Chondrocyte (in vitro differentiated cells): ENCODE measurements at places on chromosomes 4 and X.
A peak's percentile ranks its signal among the peaks of the same experiment; 100 is the strongest.

DNA sequence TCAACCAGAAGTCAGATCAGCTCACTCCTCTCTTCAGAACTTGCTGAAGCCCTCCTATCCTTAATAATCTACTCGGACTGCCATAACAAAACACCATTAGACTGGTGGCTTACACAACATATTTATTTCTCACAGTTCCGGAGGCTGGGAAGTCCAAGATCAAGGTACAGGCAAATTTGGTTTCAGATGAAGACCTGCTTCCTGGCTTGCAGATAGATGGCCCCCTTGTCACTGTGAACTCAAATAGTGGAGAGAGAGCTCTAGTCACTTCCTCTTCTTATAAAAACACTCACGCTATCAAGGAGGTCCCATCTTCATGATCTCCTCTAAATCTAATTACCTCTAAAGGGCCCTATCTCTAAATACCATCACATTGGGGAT is 125.1 kb downstream of the CAMK2D start:
- DNase-seq, result no peak

GRCh38 chr4:89021062-89021461 is 35.9 kb downstream of the FAM13A start:
- no peak for DNase-seq

DNA sequence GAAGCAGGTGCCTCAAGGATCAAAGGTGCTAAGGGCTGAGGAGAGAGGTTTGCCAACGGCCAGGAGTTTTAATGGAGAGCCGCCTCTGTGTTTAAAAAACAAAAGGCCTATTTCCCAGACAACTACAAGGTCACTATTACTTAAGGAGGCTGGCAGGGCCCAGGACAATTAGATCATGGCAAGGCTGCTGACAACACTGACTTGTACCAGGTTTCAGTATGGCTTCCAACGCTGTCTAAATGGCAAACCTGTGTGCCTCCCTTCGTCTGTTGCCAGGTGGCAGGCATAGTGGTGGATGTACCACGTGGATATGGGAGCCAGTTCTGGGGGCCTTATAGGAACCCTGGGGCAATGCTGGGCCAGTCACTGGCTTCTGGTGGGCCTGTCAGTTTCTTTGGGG is 41.0 kb downstream of the NSG1 start:
- no peak for DNase-seq

GRCh38 chr4:3679071-3679825 is 86.9 kb upstream of the ADRA2C start:
- DNase-seq, result peak; percentile 64

DNA sequence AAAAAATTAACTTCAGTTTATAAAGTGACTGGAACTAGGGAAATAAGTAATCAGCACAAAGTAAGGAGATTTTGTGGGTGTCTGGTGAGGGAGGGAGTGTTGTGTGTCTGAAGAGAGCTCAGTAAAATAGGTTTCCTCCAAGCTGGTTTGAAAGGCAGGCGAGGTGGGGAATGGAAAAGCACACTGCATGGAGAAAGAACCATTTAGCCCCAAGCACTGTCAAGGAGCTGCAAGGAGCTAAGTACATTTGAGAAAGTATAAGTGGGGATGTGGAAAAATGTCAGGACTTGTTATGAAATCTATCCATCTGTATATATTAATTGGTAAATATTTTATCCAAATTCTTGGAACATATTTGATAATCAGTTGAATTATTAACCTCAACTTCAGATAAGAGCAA is 956 bp downstream of the C4orf51 start:
- DNase-seq, result no peak

DNA sequence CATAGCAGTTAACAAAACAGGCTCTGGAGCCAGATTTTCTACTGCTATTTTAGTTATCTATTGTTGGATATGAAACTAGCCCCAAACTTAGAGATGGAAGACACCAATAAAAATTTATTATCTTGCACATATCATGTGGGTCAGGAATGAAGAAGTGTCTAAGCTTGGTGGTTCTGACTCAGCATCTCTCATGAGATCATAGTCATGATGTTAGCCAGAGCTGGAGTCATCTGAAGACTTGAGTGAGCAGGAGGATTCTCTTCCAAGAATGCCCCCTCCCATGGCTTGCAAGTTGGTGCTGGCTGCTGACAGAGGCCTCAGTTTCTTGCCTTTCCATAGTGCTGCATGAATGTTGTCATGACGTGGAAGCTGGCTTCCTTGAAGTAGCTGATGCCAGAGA is 68.2 kb upstream of the TAPT1 start:
- no peak for DNase-seq

DNA sequence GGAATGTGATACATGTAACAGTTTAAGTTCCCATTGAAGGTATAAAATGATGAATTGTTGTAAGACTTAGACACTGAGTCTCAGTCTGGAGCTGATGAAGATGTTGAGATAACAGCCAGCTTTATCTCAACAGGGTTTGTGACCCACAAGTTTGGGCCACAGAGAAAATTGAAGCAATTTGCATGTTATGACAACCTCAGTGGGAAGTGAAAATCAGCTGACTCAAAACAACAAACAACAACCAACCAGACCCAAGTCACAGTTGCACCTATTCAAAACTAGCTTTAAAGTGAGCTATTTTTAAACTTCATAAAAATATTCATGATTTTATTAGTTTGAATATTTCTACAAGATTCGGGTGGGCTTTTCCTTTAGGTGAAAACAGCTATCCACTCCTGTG is 8.0 kb downstream of the SFRP2 start:
- DNase-seq, result no peak

DNA sequence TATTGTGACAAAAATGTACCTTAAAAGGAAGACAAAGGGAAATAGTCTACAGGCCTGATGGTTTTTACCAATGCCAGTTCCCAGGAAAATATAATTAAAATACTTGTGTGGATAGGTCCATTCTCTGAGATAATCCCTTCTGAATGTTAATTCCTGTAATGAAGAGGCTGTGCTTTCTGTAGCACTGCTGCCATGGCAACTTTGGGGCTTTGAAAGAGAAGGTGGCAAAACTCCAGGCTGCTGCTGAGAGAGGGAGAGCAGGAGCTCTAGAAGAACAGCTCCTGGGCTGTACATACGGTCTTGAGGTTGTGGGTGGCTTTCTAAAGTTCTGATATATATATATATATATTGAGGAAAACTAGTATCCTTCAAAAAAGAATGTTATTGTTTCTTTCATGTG is 125.4 kb downstream of the PDLIM5 start:
- no peak for DNase-seq

GRCh38 chr4:109816894-109817293 is 1.3 kb downstream of the GAR1 start:
- no peak for DNase-seq

GRCh38 chr4:105714071-105714521 is 5.5 kb downstream of the GSTCD start:
- no peak for DNase-seq

DNA sequence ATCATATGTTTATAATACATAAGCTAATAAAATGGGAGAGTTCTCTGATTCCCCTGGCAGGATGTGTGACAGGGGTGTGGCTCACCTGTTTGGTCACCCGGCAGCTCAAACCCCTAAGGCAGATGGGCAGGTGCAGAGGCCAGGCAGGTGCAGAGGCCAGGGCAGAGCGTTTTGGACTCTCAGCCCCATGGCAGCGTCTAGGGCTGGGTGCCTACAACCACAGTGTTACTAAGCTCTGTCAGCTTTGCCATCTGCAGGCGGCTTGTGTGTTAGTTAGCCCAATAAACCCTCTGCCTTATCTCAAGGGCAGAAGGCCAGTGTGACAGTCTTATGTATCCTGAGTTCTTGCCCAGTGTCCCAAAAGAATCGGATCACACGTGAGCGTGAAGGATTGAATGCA is 54.0 kb upstream of the UGT2B15 start:
- no peak for DNase-seq

DNA sequence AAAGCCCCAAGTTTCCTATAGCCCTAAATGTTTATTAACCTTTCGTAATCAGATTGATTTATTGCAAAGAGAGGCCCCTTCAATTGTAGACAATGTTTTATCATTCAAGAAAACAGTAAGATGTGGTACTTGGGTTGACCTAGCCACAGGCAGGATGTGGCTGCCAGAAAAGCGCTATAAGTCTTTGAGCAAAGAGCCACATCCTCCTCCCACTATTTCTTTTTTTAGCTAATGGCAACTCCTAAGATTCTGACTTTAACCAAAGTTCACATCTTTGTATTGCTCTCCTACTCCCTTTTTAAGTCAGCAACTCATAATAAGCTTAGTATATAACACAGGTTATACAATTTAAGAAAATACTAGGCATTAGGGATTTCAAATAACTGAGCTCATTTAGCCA is 70.7 kb upstream of the PPP3CA start:
- DNase-seq, result no peak

DNA sequence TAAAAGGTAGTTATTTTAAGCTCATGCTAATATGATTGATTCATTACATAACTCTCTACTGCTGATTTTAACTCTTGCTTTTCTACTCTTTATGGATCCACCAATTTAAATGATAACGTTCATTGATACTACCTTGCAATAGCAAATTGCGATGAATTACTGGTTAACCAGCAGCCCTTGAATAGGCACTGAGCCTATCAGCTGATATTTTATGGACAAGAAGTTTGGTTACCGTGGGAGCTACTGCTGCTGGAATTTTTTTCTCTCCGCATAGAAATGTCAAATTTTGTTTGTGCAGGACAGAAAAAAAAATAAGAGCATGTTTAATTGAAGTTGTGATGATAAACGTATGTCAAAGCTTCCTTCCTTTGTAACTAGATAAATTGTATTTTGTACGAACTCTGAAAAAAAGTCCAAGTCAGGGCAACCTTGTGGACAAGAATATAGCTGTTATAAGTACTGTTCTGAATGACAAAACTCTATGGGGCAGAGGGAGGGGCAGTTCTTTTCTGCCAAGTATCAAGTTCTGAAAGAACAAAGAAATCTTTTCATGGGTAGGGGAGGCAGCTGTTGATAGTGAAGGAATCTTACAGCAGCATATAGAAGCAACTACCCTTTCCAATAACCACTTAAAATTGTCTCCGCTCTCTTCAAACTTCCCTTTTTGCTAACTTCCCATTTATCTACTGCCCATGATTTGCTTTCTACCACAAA is 434.9 kb upstream of the PABPC4L start:
- DNase-seq, result no peak

GRCh38 chr4:177446586-177446985 is 4.3 kb upstream of the AGA start:
- no peak for DNase-seq

DNA sequence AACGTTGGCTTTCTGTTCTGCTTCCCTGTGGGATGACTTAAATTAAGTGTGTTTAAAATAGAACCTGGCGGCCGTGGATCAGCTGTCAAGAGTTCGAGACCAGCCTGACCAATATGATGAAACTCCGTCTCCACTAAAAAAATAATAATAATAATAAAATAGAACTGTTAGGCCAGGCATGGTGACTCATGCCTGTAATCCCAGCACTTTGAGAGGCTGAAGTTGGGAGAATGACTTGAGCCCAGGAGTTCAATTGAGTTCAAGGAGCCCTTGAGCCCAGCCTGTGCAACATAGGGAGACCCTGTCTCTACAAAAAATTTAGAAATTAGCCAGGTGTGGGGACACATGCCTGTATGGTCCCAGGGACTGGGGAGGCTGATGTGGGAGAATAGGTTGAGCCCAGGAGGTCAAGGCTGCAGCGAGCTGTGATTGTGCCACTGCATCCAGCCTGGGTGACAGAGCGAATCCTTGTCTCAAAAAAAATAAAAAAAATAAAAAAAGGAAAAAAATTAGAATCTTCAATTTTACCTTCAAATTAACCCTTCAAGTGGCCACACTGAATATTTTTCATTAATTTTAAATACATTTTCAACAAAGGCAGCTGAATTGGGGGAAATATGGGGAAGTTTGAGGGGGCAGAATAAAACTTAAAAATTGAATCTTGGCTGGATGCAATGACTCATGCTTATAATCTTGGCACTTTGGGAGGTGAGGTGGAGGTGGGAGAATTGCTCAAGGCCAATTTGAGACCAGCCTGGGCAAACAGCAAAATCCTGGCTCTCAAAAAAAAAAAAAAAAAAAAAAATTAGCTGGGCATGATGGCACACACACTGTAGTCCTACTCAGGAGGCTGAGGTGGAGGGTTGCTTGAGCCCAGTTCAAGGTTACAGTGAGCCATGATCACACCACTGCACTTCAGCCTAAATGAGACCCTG is 31.8 kb upstream of the HSD17B13 start:
- DNase-seq, result no peak

GRCh38 chrX:23235051-23235450 is 99.6 kb upstream of the PTCHD1 start:
- no peak for DNase-seq

- DNase-seq, result no peak
Measured at GRCh38 chr4:40984051-40984450, 230.3 kb downstream of the APBB2 start.

- DNase-seq, result no peak
Measured at GRCh38 chr4:139887962-139888735, 222.5 kb downstream of the MGST2 start.

- DNase-seq, result no peak
Measured at GRCh38 chrX:153582896-153583295, 16.0 kb downstream of the CCNQ start.

- no peak for DNase-seq
Measured at GRCh38 chr4:105162123-105162796, 15.6 kb downstream of the TET2 start.

DNA sequence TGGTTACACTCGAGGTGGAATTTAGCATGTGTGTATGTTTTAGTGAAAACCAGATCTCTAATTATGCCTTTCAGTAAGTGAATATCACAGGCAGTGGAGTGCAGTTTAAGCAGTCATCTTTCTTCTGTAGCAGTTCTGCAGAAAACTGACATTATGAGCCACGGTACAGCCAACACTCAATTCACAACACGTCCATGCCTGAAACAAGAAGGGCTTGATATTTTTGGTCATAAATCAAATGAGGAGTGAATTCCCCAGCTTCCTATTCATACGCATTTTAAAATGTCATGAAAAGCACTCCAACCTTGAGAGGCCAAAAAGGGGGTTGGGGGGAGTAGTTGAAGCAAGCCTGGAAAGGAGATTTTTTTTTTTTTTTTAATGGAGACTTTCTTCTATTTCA is 316.7 kb downstream of the ARHGAP10 start:
- no peak for DNase-seq

DNA sequence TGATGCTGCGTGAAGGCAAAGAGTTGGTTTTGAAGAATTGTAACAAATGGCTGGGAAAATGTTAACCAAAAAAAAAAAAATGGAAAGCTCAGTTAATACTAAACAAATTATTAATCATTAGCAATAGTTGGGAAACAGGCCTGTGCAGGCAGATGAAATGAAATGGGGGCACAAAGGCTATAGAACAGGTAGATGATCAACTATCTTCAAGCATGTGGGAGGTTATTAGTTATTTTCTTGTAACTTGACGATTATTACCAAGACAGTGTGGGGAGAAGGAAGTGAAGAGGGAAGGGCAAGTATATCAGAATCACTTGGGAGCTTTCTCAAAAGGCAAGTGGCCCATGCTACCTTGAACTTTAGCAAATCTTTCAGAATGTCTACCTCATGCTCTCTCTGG is 351.9 kb downstream of the BCOR start:
- DNase-seq, result no peak

DNA sequence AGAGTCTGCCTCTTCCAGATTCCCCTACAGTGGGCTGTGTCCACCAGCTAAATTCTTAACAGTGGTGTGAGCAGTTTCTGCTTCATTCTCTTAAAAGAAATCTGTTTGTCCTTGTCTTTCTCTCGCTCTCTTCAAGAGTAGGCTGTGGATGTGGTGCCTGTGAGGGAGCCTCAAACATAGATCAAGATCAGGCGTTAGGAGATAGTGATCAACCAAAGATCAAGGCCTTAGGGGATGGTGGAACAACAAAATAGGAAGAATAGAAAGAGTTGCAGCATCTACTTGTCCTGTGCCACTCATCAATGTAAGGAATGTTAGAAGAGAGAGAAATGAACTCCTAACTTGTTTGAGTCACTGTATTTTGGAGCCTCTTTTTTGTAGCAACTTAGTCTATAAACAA is 144.2 kb downstream of the AASDH start:
- no peak for DNase-seq
